ENCODE measurements at places on chromosomes 12 and 14.

GRCh38 chr14:59189091-59189785 lies 771 bp downstream of the DAAM1 start:
- DNase-seq, result no peak

DNA sequence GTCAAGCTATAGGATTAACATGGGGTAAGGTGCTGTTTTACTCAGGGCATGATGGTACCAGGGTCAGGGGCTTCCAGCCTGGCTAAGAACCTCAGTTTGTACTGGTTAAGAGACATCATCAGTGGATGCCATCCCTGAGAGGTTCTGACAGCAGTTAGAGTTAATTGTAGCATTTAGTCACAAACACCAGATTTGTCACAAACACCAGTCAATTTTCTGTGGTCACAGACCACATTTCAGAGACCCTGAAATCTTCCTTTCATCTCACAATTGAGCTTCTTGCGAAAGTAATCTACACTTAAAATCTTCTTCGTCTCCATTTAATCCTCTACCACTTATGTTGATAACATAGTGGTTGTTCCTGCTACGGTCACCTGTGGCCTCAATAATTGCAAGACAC lies 143.0 kb upstream of the EGLN3 start:
- DNase-seq, result no peak

- no peak for DNase-seq
Measured at GRCh38 chr12:67091678-67092077, 177.5 kb upstream of the CAND1 start.

GRCh38 chr14:77276295-77276935 lies 5.4 kb upstream of the NGB start:
- no peak for DNase-seq

GRCh38 chr14:50836515-50836914 lies 5.6 kb upstream of the NIN start:
- no peak for DNase-seq

DNA sequence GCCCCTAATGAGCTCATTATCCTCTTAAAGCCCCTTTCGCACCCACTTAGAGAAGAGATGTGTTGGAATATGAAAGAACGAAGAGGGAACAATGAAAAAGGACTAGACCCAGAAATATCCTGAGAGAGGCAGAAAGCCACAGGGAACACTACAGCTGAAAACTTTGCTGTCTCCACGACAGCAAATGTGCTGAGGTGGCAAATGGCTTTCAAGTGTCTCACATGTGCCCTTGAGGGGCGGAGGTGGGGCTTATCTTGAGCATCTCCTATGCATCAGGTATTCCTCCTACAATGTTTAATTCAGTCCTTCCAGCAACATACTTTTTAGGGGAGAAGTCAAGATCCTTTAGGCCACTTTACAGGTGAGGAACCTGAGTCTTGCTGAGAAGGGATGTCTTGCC lies 62.9 kb downstream of the WSCD2 start:
- DNase-seq, result no peak

DNA sequence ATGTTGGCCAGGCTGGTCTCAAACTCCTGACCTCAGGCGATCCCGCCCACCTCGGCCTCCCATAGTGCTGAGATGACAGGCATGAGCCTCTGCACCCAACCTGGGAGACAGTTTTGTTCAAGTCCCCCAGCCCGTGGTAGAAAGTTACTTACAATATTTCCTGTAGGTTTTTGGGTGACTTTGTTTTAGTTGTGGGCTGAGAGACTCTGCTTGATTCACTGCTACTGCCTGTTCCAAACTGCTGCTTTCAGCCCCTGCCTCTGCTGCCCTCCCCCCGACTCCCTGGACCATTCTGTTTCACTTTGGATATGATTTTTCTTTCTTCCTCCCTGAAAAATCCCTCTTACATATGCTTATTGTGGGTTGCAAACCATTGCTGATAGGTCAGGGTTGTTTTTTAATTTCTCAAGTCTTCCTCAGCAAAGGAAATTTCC lies 13.4 kb upstream of the PCNX1 start:
- no peak for DNase-seq

DNA sequence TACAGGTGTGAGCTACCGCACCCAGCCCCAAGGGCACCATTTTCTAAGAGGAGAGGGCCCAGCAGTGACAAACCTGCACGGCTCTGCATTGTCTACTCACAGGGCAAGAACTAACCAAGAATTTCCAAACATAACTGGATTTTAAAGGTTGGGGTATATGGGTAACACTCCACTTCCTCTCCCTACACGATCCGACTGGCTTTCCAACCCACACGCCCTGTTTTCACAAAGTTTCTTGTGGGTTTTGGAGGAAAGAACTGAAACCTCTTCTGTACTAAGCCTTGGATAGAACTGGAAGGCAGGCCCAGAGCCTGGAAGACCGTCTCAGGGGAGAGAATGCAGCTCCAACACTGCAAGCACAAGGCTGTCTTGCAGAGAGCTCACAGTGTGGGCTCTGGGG lies 24.9 kb downstream of the SNRNP35 start:
- no peak for DNase-seq

GRCh38 chr12:41739066-41739465 lies 405.6 kb downstream of the GXYLT1 start:
- no peak for DNase-seq

- no peak for DNase-seq
Measured at GRCh38 chr14:20476776-20477175, 7.6 kb downstream of the PNP start.

- DNase-seq, result no peak
Measured at GRCh38 chr12:115088328-115088994, 404.5 kb upstream of the TBX3 start.

DNA sequence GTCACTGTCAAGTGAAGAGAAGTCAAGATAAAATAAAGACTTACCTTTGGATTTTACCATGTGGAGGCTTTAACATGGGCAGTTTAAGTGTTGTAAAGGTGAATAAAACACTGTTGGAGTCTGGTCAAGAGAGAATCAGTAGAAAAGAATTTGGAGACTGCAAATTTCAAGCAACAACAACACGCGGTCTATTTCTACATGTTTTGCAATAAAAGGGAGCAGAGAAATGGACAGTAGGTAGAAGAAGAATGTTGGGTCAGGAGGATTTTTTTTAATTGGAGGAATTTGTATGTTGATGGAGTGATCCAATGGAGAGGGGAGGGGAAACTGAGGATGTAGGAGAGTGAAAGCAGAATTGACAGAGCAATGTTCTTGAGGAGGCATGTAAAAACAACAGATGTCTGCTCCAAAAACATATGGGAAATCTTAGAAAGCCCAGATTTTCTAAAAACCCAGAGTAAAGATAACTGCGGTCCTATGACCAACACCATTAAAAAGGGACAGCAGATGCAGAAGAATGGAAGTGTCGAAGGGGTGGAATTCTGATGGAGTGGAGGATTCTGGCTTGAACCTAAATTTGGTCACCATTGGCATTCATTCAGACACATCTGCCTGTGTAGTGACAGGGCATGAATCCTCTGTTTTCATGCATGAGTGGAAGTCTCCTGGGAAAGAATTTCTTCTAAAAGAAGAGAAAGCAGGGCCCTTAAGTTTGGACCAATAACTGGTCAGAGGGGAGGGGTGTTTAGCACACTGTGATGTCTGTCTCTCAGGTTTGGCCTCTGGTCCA lies 68.0 kb upstream of the OSBPL8 start:
- no peak for DNase-seq

- DNase-seq, result no peak
Measured at GRCh38 chr14:103811189-103811588, 36.2 kb downstream of the PPP1R13B start.

GRCh38 chr14:69741055-69741454 lies 25.9 kb upstream of the SRSF5 start:
- no peak for DNase-seq

DNA sequence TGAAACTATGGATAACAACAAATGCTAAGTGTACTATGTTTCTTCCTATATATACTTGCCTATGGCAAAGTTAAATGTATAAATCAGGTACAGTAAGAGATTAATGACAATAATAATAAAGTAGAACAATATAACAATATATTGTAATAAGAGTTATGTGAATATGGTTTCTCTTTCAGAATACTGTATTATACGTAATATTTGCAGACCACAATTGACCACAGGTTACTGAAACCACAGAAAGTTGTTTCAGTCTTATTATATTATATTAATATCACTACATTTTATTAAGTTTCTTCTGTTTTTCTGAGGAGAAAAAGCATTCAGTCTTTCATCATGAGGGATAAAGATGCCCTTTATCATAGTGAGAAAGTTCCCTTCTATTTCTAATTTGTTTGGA lies 131.2 kb downstream of the EML1 start:
- DNase-seq, result no peak

DNA sequence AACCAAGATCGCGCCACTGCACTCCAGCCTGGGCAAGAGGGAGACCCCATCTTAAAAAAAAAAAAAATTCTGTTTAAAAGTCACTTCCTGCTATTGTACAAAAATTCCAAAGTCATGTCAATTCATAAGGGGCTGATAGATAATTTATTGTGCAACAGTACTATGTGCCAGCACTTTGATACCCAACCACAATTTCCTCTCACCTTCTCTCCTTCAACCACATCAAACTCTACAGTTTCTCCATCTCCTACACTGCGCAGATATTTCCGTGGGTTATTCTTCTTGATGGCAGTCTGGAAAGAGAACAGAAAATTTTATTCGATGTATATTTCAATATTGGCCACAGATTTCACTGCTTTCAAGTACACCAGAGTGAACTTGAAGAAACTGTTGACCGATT lies 7.6 kb downstream of the YBX3 start:
- no peak for DNase-seq

DNA sequence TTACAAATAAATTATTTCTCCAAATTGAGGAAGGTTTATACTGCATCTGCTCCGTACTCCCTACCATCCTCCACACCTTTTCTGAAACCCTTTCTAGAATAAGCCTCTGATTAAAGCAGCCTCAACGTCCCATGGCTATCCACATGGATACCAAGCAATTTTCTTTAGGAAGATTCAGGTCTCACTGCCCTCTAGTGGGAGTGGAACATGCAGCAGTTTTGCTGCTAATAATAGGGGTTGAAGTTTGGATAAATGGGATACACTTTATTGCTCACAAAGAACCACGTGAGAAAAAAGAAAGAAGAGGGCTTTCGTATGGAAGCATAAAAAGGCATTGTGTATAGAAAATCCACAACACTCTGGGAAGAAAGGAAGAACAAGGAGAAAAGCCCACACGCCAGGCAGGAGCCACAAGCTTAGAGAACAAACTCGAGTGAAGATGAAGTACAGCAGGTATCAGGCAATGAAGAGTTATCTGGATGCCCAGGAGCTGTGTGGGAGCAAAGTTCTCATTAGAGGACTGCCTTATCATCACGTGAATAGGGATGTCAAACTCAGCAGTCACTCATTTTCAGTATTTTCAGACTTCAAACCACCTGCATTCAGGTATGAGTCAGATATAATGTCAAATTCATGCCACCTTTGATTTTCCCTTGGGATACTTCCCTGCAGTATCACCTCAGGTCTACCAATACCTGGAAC lies 45.8 kb downstream of the CCER1 start:
- no peak for DNase-seq

DNA sequence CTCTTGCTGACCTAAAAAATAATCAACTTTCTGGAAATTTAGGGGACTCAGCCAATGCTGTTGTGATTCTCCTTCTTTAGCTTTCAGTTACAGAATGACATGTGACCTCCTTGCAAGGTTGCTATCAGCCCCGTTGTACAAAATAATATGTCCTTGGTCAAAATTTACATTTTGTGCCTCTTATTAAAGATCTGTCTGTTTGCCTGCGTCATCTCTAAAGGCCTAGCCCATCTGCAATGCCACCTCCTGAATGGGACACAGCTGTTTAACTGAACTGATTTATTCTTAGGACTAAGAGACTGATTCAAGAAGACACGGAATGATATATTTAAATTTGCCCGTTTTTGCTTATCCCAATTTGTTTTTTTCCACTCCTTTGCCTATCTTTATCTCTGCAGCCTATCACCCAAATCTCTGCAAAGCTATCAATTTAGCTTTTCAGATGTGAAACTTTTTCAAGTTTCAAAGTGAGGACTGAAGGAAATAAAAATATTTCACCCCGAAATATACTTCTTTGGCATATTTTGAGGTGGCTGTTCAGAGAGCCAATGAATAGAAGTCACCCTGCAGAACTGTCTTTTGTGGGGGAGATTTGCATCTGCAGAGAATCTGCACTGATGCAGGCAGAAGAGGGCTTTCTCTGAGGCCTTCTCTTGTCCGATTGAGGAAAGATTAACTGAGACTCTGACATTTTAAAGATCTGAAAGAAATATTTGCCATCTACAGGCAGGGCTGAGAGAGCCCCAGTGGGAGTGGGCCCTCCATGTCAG lies 126.0 kb downstream of the VEZT start:
- no peak for DNase-seq

GRCh38 chr14:100713705-100714104 lies 13.0 kb upstream of the DLK1 start:
- no peak for DNase-seq

GRCh38 chr12:12735301-12735700 lies 18.1 kb downstream of the CDKN1B start:
- DNase-seq, result no peak
